GM13976 (cell line): ENCODE measurements at places on chromosomes 7 and 10.

DNA sequence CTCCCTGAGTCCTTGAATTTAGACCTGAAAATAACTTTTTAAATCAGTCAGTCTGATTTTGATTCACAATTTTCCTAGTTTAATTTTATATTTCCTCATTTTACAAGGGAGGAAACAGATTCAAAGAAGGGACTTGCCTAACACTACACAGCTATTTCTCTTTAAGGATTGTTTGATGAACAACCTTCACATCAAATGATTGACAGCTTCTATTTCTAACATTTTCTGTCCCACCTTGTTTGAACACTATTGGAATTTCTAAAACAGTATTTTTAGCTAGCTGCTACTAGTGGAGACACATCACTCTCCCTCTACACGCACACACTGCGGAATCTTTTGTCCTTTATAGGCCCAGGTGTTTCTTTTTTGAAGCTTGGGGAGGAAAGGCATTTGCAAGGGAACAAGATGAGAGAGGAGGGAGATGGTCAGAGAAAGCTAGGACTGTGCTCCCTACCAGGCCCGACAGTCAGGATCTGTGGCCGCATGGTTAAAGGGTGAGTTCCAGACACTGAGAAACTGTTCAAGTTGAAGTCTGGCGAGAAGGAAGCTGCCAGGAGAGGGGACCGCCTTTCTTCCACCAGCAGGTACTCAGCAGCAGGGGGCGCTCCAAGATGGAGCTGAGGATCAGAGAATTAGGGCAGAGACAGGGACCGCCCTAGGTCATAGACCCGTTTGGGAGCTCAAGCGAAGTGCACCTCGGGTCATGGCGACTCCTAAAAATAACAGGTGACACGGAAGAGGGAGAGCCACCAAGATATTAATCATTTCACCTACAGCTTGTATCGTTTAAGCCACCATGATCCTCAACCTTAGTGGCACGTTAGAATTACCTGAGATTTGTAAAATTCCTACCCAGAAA lies 49.7 kb downstream of the DNAJC12 start:
- peak; percentile 74 for DNase-seq

DNA sequence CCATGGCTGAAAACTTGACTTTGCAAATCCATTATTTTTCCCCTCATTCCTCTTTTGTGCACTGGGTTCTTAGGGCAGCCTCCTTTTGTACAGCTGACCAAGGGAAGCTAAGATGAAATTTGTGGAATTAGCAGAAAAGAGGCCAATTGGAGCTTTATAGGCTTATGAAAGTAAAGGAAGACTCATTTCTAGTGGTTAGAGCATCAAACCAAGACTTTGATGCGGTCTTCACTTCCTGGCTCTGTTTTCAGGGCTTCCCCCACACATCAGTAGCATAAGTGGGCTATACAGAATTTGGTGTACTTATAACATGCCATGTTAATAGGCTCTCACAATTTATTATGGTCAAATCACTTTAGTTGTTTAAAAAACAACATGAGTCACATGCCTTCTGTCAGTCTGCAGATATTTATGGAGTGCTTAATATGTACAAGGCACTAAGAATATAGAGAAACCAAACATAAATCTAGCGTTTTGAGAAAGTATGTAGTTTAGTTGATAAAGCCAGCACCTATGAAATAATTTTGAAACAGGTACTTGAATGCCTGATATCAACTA lies 5.7 kb downstream of the AUTS2 start:
- peak; percentile 45 for DNase-seq

- DNase-seq: no peak
These were observed 71.5 kb downstream of the MCMBP start for GRCh38 chr10:119801176-119801575.

DNA sequence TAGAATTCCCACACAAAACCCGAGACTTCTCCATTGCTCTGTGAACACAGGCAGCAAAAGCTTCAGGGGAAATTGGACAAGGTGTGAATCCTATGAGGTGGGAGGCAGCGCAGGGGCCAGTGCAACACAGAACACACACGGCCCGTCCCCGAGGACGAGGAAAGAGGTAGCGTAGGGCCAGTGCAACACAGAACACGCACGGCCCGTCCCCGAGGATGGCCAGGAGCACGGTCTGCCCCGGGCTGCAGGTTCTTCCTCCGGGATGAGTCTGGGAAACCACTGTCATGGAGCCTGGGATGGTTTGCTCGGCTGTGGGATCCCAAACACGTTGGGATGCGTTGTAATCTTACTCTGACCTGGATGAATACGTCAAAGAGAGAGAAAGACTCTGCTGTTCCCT lies 432.1 kb downstream of the GLRX3 start:
- DNase-seq: no peak
